ENCODE measurements at places on chromosomes 5 and 9. TPM values are rescaled to one million over a fixed set of nuclear protein-coding genes. Genes with fewer than 3 reads are reported as not detected.

Gene LCP2
- total RNA-seq, result not detected

GRCh38 chr9:80775530-80775929 lies 913.8 kb downstream of the TLE1 start:
- no peak for DNase-seq

- no peak for DNase-seq
Measured at GRCh38 chr5:143879646-143880045, 67.7 kb downstream of the HMHB1 start.

DNA sequence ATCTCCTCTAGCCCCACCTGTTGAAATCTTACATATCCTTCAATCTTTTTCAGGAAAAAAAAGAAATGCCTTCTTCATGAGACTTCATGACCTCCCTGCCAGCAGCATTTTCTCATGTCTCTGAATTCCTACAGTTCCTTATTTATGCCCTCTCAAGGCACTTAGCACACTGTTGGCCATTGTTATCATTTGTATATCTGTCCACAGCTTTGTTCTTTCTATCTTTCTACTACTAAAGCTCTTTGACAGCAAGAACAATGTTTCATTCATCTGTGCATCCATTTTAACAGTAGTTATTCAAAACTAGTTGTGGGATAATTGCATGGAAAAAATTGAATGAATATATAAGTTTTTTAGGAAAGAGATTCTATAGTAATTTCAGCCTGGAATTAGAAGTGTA lies 20.9 kb upstream of the GZMA start:
- DNase-seq, result no peak

- no peak for DNase-seq
Measured at GRCh38 chr5:72209147-72210115, 102.2 kb downstream of the MAP1B start.

Gene CHSY3
- total RNA-seq, result 6.7 TPM

Measured in cardiac muscle cell (in vitro differentiated cells and primary cell).